ENCODE measurements at places on chromosomes 5 and 9.

DNA sequence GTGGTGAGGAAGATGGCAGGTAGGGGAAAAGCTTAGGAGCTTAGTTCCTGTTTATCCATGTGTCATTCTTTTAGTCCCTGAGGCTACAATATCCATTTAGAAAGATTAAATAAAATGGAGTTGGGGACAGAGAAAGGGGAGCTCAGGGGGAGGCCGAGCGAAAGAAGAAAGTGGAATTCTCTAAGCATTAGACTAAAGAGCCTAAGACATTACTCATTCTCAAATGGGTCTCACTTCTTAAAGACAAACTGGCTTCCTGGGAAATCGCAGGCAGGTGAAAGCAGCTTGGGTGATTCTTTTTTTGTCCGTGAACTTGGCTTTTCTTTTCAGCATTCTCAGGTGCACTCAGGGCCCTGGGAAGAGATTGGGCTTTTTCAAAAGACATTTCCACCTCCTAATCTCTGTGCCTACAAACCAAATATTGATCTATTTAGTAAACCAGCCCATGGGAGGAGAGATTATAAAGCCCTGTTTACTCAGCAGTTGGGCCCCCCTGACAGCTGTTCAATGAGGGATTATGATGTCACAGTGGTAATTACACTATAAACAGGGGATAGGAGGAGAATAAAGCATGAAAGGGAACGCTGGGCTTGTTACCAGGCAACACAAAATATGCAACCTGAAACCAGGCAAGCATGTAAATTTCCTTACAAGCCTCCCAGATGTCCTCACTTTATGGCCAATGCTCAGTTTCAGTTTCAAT lies 584.0 kb downstream of the ACTL7B start:
- DNase-seq, result peak; percentile 10

DNA sequence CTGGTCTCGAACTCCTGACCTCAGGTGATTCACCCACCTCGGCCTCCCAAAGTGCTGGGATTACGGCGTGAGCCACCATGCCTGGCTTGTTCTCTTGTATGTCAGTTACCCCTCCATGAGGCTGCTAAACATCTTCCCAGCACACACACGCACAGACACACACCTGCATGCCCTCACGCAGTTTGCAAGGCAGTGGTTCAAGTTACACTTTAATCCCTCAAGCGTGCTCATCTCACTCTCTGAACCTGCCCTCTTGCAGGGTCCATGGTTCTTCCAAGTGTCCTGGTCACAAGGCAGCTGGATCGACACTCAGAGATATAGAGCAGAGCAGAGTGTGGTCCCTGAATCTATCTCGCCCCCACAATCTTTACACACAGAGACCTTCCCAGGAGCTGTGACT lies 34.1 kb upstream of the RUFY1 start:
- DNase-seq, result no peak

DNA sequence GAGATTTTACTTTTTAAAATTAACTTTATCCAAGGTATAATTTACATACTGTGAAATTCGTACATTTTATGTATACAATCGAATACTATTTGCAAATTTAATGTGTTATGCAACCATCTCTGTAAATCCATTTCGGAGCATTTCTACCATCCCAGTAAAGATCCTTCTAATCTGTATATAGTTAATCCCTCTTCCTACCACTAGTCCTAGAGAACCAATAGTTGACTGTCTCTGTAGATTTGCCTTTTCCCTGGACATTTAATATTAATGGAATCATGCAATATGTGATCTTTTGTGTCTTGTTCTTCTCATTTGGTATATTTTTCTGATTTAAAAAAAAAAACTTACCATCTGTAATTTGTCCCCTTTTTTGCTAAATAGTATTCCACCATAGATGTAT lies 74.8 kb downstream of the RAB24 start:
- DNase-seq, result no peak

- DNase-seq, result peak; percentile 19
Observed at GRCh38 chr5:119400245-119400644, 44.4 kb downstream of the TNFAIP8 start.

Data from A549 (cell line).